ENCODE measurements at places on chromosomes 5 and 9.
A peak's percentile ranks its signal among the peaks of the same experiment; 100 is the strongest.

GRCh38 chr5:148974642-148975327 is 88.1 kb downstream of the SH3TC2 start:
- DNase-seq: peak; percentile 27

DNA sequence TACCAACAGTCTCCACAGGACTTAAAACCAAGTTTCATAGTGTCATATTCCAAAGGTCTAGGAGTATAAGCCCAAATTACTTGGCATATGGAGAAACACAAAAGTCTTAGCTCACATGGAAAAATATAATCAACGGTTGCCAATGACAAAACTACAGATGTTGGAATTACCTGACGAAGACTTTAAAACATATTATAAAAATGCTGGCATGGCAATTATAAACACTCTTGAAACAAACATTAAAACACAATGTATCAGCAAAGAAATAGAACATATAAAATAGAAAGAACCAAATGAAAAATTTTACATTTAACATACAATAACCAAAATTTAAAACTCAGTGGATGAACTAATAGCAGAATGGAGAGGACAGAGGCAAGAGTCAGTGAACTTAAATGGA is 7.9 kb upstream of the WDR41 start:
- DNase-seq: no peak

GRCh38 chr9:68574150-68574549 is 33.5 kb upstream of the TMEM252 start:
- no peak for DNase-seq

DNA sequence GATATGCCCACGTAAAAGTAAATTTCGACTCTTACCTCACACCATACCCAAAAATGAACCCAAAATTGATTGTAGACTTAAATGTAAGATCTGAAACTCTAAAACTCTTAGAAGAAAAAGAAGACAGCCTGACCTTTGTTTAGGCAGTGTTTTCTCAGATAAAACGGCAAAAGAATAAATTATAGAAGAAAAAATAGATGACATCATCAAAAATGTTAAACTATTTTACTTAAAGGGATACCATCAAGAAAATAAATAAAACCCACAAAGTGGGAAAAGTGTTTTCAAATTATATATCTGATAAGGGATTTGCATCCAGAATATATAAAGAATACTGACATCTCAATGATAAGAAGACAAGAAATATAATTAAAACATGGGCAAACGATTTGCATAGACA is 862.7 kb downstream of the DTWD2 start:
- no peak for DNase-seq

DNA sequence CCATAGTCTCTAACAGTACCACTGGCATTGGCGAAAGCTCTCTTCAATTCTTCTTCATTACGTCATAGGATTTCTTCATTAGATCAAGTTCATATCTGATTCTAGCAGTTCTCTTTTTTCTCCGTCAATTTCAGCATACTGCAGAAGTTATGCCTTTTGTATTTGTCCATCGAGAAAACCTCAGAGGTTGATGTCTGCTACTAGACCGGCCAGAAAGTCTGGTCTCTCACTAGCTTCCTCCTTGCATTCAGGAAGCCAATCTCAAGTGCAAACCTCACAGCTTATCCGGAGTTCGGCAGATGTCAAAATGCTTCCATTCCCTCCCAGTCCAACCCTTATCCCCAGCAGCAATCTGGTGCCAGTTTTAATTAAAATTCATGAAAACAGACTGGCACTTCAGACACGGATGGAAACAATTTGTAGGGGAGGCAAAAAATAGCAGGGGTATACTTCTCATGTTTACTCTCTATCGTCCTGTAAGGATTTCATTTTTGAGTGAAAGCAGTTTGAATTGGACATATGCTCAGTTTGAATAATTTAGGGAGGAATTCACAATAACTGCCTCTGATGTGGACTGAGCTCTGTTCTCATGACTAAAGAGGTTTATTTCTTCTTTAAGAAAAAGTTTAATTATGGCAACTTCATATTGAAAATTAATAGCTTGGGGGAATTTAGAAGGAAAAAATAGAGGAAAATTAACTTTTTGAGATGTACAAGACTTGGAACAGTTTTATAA is 56.4 kb upstream of the TMC1 start:
- DNase-seq: no peak

GRCh38 chr5:140248414-140248813 is 54.5 kb downstream of the PFDN1 start:
- DNase-seq: no peak

GRCh38 chr9:77453825-77454647 is 194.1 kb downstream of the GNA14 start:
- no peak for DNase-seq

GRCh38 chr5:119578937-119579336 is 50.4 kb upstream of the FAM170A start:
- DNase-seq: peak; percentile 17

GRCh38 chr5:136087961-136088871 is 44.4 kb upstream of the SMAD5 start:
- DNase-seq: peak; percentile 38

DNA sequence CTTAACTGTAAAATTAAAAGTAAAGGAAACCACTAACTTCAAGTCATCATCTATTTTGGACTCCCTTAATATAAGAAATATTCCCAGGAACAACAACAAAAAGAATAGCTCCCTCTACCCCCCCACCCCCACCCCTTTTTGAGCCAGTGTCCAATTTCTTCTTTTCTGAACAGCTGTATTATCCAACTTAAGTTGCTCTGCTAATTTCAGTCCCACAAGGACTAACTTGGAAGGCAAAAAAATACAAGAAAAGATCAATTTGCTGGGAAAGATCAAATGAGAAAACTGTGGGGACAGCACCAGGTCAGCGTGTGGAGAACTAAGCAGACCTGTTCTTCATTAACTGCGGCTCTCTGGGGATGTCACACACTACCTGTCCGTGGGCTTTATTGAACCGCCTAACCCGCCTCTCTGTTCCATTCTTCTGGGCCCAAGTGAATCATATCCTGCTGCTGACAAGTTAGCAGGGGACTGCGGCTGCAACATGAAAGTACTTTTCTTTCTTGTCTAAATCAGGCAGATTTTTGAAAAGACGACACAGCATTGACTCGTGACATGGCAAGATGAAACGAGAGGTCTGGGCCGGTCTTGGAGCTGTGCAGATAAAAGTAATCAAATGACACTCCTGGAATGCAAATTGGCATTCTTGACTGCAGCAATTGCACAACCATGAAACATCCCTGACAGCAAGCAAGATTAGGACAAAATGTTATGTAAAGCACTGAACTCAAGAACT is 2.7 kb downstream of the BNC2 start:
- peak; percentile 93 for DNase-seq

- DNase-seq: no peak
Measured at GRCh38 chr5:139838381-139839197, 43.0 kb downstream of the PSD2 start.

DNA sequence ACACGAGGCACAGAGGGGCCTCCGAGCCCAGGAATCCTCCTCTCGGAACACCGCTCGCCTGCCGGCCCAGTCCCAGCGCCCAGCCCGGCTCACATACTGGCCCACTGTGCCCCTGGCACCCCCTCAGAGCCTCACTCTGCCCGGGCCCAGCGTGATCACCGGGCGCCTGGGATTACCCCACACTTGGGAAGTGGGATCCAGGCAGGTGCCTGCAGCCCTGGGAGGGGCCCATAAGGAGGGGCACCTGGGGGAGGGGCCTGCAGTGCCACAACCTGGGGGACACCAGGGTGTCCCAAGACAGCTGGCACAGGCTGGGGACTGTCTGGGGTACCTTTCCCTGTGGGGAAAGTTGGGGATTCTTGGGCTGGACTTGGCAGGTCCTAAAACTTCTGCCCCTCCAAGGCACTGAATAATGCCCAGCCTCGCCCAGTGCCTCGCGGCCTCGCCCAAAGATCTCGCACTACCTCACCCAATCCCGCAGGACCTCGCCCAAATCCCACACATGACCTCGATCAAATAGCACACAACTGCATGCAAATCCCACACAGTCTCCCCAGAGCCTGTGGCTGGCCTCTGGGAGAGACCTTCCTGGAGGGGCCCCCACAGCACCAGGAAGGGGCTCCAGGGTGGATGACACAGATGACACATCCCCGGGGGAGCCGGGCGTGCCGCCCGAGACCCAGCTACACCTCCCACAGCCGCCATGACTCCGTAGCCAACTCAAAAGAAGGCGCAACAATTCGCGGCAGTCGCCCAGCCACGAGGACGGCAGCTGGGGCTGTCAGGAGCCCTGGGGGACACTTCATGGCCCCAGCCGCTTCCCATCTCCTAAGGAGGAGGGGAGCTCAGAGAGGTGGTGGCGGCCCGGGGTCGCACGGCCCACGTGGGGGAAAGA is 13.7 kb downstream of the NOTCH1 start:
- DNase-seq: no peak

DNA sequence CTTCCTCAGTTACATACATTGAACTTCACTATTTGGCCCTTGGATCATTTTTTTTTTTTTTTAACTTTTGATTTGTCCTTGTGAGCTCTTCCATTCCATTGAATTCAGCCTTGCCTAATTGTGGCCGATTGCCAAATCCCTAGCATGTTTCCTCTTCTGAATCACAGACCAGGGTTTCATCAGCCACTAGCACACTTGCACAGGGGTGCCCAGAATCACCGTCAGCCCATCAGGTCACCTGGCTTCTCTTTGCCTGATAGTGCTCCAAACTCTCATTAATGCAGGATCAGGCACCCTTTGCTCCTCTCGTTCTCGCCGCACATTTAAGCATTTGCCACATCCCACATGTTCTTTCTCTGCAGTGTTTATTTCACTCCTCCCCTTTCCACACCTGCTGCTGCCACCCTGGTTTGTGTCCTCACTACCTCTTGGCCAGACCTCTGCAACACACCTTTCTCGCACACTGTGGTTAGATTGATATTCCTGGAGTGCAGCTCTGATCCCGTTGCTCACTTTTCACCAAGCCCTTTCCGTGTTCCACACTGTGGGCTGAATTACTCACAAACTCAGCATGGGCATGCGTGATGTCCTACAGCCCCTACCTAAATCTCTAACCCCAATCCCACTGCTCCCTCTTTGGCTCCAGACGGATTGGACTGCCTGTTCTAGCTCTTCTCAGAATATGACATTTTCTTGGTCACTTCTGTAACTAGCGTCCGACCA is 9.8 kb downstream of the PIK3R1 start:
- peak; percentile 94 for DNase-seq

All from iris pigment epithelial cell (primary cell).